LHCN-M2 (cell line): ENCODE measurements at places on chromosomes 2 and 18. TPM values are rescaled to one million over a fixed set of nuclear protein-coding genes. Genes with fewer than 3 reads are reported as not detected.

The UNC80 gene
- not detected in 2 replicates for total RNA-seq

The TGOLN2 gene
- total RNA-seq = 114 and 115 TPM in 2 replicates

The STEAP3 gene
- total RNA-seq = 39.1 and 42.4 TPM in 2 replicates

The GKN2 gene
- total RNA-seq = not detected in 2 replicates

The ANKRD30BL gene
- total RNA-seq = not detected in 2 replicates

The REG3A gene
- total RNA-seq = not detected in 2 replicates

The NYAP2 gene
- not detected in 2 replicates for total RNA-seq

The SEH1L gene
- 34.0 and 36.3 TPM in 2 replicates for total RNA-seq

The SERPINB13 gene
- total RNA-seq = not detected in 2 replicates

The TMX3 gene
- total RNA-seq = 81.0 and 85.8 TPM in 2 replicates

The CHAC2 gene
- 14.2 and 20.1 TPM in 2 replicates for total RNA-seq

DNA sequence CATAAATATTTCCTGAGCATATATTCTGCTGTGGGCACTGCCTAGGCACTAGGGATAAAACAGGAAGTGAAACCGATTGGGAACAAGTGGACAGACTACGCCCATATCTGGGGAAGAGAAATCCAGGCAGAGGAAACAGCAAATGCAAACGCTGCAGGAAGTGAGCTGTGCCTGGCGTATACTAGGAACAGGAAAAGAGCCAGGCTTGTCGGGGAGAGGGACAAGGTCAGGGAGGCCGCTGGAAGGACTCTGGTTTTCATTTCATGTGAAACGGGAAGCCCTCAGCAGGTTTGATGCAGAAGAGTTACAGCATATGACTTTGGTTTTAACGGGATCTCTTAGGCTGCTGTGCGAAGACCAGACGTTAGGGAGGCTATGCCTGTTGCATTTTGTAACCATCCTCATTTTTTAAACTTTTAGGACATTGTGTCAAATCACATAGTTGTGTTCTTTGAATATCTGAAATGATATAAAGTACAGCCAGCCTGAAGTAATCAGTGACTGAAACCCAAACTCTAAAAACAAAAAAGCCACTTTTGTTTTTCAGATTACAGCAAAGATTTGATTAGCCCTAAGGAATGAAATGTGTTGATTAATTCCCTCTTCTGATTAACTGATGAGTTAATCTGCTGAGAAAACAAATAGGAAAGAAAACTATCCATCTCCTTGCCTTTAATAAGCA, 110.2 kb upstream of the PIEZO2 start:
- DNase-seq = no peak

DNA sequence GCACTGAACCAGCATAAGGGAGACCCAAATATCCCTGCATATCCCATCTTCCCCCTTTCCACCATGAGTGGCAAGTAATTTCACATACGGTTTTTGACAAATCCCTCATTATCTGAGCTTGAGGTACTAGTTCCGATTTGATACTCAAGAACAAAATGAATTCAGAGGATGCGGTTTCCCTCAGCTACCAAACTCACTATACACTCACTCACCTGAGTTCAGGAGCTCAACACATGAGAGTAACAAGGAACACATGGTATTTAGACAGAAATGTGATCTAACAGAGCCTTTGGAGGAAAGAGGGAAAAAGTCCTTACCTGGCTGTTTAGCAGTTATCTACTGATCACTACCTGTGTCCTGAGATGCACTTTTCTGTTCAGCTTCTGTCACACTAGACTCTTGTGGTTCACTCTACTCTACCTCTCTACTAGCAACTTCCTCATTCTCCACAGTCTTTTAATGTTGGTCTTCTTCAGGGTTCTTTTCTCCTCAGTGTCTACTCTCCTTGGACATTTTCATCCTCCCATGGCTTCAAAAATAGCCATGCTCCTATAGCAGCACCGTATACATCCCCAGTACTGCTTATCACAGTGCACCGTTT, 25.1 kb downstream of the ASXL2 start:
- no peak for DNase-seq

- DNase-seq = no peak
Observed at GRCh38 chr18:3223356-3223755, 3.6 kb upstream of the MYOM1 start.

DNA sequence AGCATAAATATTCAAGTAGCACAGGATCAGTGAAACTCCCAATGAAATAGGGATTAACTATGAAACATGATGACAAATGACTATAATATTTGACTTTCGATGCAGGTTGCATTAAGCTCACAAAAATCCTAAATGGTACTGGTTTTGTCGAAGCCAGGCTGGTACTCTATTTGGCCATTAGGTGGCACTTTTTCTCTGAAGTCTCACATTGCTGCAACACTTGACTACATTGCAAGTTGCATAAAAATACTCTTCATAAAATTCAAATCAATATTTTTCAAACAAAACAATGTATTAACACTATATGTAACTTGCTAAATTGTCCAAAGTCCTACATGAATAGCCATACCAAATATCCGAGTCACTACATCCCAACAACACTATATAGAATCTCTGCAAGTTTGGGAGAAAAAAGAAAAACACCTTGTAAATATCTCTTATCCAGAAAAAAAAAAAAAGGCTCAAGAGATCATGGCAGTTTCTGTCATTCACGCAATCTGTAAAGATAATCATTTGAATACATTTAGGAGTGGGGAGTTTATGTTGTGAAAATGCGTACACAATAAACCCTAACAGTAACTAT, 9.5 kb downstream of the RTTN start:
- peak; percentile 47 for DNase-seq

DNA sequence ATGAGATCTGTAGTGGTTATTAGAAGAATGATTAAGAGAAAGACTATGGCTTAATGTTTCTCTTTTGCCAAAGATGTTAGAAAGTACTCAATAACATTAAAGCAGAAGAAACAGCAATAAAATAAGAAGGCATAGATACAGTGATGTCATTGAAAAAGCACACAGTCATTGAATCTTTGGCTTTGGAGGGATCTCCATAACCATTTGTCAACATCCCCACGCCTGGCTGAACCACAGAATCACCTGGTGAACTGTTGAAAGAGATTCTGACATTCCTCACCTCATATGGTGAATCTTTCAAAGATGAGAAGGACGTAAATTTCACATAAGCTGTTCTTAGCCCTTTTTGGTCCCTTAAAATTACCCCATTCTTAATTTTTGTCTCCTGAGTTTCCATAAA, 324.6 kb upstream of the NRP2 start:
- DNase-seq = no peak

- peak; percentile 77 for DNase-seq
Observed at GRCh38 chr18:77059294-77059916, 73.2 kb downstream of the MBP start.

DNA sequence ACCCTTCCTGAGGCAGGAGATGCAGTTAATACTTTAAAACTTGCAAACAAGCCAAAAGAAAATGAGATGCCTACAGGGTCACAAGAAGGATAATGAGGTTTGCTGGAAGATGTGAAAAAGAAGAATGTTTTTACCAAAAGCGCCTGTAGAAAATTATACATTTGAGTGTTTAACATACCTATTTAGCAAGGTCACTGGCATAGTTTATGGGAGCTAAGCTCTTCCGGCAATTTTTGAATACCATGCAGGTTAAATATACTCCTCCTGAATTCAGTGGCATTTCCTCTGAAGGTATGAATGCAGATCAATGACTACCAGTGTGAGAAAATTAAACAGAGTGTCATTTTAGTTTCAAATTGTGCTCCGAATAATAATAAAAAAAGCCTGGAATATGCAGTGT, 21.2 kb upstream of the MAP3K20 start:
- no peak for DNase-seq

DNA sequence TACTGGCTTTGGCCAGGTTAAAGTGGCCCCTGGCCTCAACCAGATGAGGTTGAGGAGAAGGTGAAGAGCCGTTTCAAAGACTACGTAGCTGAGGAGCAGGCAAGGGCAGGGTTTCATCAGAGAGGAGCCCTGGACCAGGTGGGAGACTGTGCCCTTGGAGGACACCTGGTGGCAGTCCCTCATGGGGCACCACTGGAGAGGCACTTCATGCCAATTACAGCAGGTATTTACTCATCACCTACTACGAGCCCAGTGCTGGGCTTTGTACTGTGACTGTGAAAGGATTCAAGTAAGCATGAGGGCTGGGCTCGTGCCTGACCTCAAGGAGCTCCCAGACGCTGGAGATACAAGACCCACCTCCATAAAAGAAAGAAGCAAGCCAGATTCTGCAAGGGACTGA, 37.6 kb downstream of the SMAD7 start:
- DNase-seq = no peak

DNA sequence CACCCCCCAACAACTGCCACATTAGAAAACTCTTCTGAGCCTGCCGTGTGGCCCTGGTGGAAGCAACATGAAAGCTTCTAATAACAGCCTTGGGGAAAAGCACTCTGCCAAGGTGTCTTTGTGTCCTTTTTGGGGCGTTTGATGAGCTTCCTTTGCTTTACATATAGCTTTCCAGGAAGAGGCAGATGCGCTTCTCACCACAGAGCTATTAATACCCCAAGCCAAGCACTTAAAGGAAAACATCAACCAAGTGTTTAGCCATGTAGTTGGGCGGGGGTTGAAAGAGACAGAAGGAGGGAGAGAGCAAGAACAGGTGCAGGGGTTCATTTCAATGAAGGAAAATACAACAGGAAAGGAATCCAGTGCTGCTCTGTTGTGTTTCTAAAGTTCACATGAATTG, 176.1 kb downstream of the VAPA start:
- DNase-seq = no peak

- DNase-seq = no peak
Observed at GRCh38 chr18:36543991-36544725, 246.6 kb downstream of the FHOD3 start.

DNA sequence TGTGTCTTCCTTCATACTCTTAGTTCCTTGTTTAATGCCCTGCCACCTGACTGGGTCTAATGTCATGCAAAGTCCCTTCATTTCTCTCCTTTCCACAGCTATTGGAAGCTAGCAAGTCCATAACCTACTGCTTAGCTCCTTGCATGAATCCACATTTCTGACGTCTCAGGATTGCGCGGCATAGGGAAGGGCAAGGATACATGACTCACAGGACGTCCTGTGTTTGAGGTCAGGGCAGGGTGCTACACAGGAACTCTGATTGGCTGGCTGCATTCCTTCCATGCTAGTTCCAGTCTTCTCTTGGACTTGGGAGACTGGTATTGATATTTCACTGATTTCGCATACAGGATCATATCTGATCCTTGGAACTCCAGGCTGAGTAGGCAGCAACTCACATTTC, 137.9 kb downstream of the CDH2 start:
- peak; percentile 51 for DNase-seq

DNA sequence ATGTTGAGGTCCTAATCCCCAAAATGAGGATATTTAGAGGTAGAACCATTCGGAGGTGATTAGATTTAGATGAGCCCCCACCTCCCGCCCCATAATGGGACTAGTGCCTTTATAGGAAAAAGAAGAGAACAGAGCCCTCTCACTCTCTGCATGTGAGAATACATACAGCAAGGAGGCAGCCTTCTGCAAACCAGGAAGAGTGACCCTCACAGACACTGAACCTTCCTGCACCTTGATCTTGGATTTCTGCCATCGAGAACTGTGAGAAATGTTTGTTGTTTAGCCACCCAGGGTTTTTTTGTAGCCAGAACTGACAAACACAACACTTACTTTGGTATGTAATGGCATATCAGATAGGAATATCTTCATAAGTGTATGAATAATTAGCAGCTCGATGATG, 83.7 kb downstream of the XIRP2 start:
- no peak for DNase-seq

DNA sequence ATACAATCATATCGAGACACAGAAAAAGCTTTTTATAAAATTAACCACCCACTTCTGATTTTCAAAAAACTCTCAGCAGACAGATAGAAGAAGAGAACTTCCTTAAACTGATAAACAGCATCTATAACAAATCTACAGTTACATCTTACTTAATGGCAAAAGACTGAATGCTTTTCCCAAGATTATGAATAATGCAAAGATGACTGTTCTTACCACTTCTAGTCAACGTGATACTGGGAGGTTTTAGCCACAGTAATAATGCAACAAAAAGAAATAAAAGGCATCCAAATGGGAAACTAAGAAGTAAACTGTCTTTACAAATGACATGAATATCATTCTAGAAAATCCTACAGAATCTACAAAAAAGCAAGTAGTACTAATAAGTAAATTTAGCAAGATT, 58.0 kb upstream of the TMEM247 start:
- no peak for DNase-seq

GRCh38 chr2:3575534-3576262, 638 bp downstream of the RPS7 start:
- no peak for DNase-seq

- DNase-seq = no peak
Observed at GRCh38 chr18:79355433-79356335, 40.0 kb upstream of the NFATC1 start.

GRCh38 chr2:120982598-120982997, 246.9 kb downstream of the GLI2 start:
- DNase-seq = no peak

- DNase-seq = no peak
Observed at GRCh38 chr2:85867121-85867520, 21.7 kb downstream of the ST3GAL5 start.

- no peak for DNase-seq
Observed at GRCh38 chr2:2834105-2834504, 503.0 kb upstream of the MYT1L start.

DNA sequence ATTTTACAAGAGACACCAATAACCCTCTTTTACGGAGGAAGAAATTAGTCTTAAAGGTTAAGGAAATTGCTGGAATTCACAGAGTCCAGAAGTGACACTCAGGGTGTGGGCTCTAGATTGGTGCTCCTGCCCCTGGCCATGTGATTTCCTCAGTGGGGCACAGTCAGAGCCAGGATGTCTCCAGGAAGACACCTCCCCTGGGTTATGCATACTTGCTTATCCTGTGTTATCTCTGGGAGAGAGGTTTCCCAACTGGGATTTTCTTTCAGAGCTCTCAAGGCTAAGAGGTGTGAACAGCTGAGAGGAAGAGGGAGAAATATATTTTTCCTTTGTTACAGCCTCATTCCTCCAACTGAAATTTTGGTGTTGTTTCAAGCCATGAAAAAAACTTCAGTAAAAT, 125.6 kb upstream of the CELF4 start:
- DNase-seq = no peak

GRCh38 chr2:71609441-71609840, 156.1 kb downstream of the DYSF start:
- DNase-seq = no peak

GRCh38 chr2:200743042-200743676, 68.6 kb upstream of the BZW1 start:
- DNase-seq = no peak

DNA sequence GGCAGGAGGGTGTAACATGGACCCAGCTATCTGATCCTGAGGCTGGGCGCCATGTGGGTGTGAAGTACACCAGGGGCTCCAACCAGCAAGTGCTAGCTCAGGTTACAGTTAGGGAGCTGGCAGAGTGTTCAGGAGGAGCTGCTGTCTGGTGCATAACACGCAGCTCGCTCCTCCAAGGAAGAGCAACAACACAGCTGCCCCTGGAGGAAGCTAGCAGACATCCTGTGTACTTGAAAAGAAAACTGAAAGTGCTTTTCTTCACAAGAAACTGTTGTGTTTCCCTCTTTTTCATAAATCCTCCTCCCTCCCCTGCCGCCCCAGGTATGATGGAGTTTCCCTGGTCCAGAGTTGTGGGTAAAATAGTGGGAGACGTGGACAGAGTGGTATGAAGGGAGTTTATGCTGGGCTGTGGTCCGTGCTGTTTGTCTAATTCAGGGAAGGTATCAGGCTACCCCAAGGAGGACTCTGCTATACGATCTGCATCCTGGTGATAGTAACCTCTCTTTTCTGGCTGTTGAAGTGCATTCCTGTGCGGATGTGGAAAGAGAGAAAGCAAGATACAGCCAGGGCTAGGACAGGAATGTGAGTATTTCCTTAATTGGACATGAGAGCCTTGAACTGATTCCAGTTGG, 6.1 kb upstream of the LBH start:
- peak; percentile 68 for DNase-seq
